Vein endothelial cell (primary cell): ENCODE measurements at places on chromosomes 6 and 20. TPM values are rescaled to one million over a fixed set of nuclear protein-coding genes. Genes with fewer than 3 reads are reported as not detected.

Gene OOEP
- total RNA-seq: not detected in 2 replicates

Gene SLCO4A1
- 1.6 and 3.1 TPM in 2 replicates for total RNA-seq

Gene TNFRSF21
- 88.1 and 150 TPM in 2 replicates for total RNA-seq

Gene KCNK16
- total RNA-seq: not detected in 2 replicates

Gene TSPO2
- not detected in 2 replicates for total RNA-seq

Gene KHDC1L
- total RNA-seq: not detected in 2 replicates
